ENCODE measurements at places on chromosomes 16 and 17. TPM values are rescaled to one million over a fixed set of nuclear protein-coding genes. Genes with fewer than 3 reads are reported as not detected.

The TUBB3 gene
- 443 TPM for total RNA-seq

The PRAC2 gene
- not detected for total RNA-seq

The RFFL gene
- total RNA-seq: 29.2 TPM

The CSH1 gene
- not detected for total RNA-seq

The USB1 gene
- total RNA-seq: 118 TPM

The ABI3 gene
- total RNA-seq: 1.2 TPM

The HLF gene
- 0.35 TPM for total RNA-seq

The ODAD4 gene
- total RNA-seq: 1.8 TPM

The SLC16A11 gene
- not detected for total RNA-seq

The MILR1 gene
- not detected for total RNA-seq

The FAM171A2 gene
- total RNA-seq: 35.4 TPM

The BAIAP3 gene
- total RNA-seq: 23.0 TPM

The ENDOV gene
- total RNA-seq: 11.5 TPM

The TBC1D24 gene
- 19.3 TPM for total RNA-seq

The METTL23 gene
- 43.2 TPM for total RNA-seq

The GSG1L gene
- 0.63 TPM for total RNA-seq

The MRC2 gene
- total RNA-seq: 29.4 TPM

The CACNA1G gene
- total RNA-seq: 3.6 TPM

The TNFRSF17 gene
- not detected for total RNA-seq

The TRAPPC2L gene
- 68.8 TPM for total RNA-seq

The ANKFN1 gene
- not detected for total RNA-seq

The CASKIN2 gene
- 21.5 TPM for total RNA-seq

The KREMEN2 gene
- 16.1 TPM for total RNA-seq

The ZNF423 gene
- total RNA-seq: 39.6 TPM

The HBQ1 gene
- 6.6 TPM for total RNA-seq

The NUBP2 gene
- total RNA-seq: 143 TPM

The PERCC1 gene
- not detected for total RNA-seq

The TMEM220 gene
- 1.2 TPM for total RNA-seq

The CDRT15L2 gene
- not detected for total RNA-seq

The SAMD14 gene
- total RNA-seq: 1.3 TPM

The CCDC200 gene
- not detected for total RNA-seq

The NTHL1 gene
- 97.1 TPM for total RNA-seq

The C16orf54 gene
- not detected for total RNA-seq

The TMIGD1 gene
- total RNA-seq: not detected

The ARL5C gene
- not detected for total RNA-seq

The SGCA gene
- total RNA-seq: not detected

The ZNF629 gene
- total RNA-seq: 18.5 TPM

The FBXO39 gene
- not detected for total RNA-seq

The TEKT5 gene
- total RNA-seq: 0.52 TPM

The FOXJ1 gene
- total RNA-seq: 8.7 TPM

The MT4 gene
- total RNA-seq: not detected
